Stimulated activated CD4-positive, alpha-beta T cell treated with anti-CD3 and anti-CD28 coated beads, Interleukin-1b, Interleukin-23, amount 100 ng/mL, for 24 hours (primary cell): ENCODE measurements at places on chromosomes 2 and 18.

GRCh38 chr2:235852526-235852920 lies 315.7 kb downstream of the GBX2 start:
- no peak for DNase-seq

- no peak for DNase-seq
Measured at GRCh38 chr2:46514738-46515137, 35.4 kb downstream of the TMEM247 start.

DNA sequence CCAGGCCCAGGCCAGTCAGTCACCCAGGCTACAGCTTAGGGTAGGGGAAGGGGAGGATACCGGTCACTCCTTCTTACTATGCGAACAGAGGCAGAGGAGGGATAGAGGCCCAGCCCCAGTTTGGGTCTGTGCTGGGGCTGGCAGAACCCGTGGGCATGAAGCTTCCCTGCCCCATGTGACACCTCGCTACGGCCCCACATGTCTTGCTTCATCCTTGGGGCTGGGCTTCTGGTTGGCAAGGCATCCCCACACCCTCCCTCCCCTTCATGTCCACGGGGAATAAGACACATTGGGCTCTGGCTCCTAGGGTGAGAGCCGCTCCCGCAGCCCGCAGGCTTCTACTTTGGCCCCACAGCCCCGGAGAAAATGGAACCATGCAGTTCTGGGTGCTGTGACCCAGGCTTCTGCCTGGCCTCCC lies 32.4 kb downstream of the HS1BP3 start:
- no peak for DNase-seq

DNA sequence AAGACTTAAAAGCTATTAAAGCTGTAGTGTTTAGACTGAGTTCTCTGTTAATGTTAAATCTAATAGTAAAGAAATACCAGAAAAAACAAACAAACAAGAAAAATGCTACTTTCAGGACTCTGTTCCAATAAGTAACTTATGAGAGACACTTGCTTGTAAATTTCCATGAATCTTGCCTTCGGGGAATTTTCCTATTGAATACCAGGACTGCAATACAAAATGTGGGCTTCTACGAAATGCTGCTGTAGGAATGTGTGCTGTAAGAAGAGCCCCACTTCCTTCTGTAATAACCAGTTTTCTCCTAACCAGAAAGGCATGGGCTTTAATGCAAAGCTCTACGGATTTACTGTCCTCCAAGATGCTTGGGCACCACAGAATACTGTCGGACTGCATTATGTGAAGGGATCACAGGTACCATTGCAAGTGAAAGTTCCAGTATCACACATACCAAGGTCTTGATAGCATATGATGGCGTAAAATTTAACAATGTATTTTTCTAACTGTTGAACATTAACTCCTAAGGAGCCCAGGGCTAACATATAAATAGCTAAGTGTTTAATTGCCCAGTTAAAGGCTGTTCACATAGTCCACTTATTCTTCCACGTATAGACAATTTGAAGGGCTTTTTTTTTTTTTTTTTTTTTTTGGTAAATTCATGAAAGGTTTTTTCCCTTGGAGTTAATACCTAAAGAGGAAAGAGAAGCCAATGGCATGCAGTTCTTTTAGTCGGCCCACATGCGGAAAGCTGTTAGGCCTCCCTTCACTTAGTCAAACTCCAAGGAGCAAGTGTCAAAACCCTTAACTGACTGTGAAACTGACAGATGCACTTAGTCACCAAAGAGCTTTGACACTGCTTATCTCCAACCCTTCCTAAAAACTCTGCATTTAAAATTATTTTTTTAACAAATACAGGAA lies 564.0 kb upstream of the POU3F3 start:
- no peak for DNase-seq

DNA sequence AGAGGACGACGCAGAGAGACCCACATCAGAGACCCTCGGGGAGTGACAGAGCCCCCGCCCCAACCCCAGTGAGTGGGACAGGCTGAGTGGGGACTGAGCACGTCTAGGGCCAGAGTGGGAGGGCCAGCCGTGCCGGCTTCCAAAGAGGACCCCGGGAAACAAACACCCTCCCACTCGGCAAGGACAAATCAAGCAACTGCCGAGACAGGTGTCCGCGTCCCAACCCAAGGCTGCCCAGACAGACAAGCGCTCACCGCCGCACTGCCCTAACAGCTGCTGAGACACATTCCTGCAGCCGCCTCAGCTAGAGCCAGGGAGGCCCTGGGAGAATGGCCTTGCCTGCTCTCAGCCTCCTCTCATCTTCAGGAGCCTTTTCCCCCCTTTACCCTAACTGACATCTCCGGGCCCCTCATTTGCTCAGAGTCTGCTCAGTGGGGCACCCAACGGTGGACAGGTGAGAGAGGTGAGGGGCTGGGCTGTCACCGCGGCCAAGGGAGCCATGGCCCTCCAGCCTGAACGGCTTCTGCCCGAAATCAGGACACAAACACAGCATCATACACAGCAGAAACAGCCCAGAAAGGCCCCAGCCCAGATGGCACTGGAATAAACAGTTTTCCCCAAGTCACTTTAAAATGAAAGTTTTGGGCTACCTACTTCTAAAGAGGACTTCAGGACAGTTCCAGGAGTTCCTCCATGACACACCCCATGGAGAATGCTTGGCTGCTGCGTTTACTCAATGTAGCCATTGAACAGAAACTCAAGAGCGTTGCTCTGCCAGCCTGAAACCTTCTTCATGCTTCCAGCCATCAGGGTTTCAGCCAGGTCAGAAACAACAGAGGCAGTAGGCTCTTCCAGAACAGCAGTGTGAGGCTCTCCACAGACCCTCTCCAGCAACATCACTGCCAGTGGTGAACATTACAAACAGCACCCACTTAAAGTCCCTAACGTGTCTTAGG lies 23.6 kb downstream of the SLC66A2 start:
- DNase-seq = no peak

- no peak for DNase-seq
Measured at GRCh38 chr18:49071317-49071716, 120.6 kb upstream of the SMAD7 start.

DNA sequence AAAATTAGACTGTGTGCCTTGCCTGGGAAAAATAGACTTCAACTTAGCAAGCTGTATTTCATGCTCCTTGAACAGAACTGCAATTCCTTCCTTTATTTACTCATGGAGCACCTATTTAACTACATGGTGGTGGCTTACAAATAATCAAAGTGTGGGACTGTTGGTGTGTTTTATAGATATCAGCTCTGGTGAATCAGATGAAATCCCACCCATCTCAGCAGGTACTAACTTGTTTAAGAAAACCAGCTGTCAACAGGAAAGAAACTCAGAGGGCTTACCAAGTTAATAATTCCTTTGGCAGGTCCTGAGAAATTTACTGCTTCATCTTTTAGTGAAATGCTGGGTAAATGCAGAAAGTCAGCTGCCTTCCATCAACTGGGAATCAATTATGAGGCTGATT lies 830.6 kb downstream of the SLC4A3 start:
- DNase-seq = no peak
